Jurkat, Clone E6-1 (cell line): ENCODE measurements at places on chromosomes 7 and 10.

- DNase-seq: peak; percentile 32
Observed at GRCh38 chr10:54985732-54986131, 184.7 kb upstream of the PCDH15 start.

GRCh38 chr7:36945612-36946400 is 221.5 kb upstream of the AOAH start:
- no peak for DNase-seq

DNA sequence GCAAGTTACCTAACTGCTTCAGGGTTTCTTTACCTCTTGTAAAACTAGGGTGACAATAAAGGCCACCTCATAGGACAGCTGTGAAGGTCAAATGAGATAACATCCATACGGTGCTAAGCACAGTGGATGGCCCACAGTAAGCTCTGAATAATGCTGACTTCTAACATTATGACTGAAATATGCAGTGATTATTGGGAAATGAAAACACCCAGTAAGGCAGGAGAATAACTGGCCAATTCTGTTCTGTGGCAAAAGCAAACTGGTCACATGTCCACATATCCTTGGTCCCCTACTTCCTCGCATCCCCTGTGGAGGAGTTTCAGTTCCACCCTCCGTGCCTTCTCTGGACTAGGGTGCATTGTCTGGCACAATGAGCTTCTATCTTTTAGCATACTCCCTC is 1.4 kb downstream of the CUBN start:
- DNase-seq: no peak

GRCh38 chr7:155490697-155491628 is 33.0 kb downstream of the EN2 start:
- no peak for DNase-seq

DNA sequence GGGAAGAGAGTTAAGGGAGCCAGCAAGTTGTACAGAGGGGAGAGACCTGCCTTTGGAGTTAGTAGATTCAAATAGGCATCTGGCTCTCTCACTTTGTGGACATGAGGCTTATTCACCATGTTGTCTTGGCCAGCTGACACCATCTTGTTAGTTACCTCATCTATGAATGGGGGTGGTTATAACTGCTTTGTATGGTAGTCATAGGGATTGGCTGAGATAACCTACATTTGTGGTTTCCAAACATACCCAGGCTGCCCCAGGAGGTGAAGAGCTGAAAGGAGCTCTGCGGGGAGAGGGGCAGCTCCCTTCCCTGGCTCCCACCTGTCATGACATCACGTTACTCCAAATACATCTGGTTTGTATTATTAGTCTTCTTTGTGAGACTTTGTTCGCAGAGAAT is 393.3 kb upstream of the AUTS2 start:
- DNase-seq: no peak

- DNase-seq: no peak
Observed at GRCh38 chr7:47300472-47301104, 281.3 kb downstream of the TNS3 start.

- DNase-seq: no peak
Observed at GRCh38 chr7:7686811-7687508, 31.4 kb downstream of the RPA3 start.

DNA sequence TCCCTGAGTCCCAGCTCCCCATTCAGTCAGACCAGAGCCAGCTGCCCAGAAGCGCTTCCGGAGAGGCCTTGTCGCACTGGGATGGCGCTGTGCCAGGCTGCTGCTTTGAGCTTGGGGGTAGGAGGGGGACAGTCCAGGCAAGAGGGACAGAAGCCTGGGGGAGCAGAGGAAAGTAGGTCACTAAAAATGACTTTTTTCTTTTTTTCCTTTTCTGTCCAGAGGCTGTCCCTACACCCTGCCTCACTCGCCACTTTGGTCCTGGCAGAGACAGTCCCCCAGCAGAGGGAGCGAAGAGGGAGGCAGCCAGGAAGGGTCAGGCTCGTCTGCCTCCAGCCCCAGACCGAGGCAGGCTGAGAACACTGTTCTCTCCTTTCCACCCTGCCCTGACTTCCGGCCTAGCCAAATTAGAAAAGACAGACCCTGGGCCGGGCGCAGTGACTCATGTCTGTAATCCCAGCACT is 15.8 kb upstream of the TRIM8 start:
- no peak for DNase-seq

GRCh38 chr7:69599286-69599954 is 1.1 kb downstream of the AUTS2 start:
- DNase-seq: no peak

DNA sequence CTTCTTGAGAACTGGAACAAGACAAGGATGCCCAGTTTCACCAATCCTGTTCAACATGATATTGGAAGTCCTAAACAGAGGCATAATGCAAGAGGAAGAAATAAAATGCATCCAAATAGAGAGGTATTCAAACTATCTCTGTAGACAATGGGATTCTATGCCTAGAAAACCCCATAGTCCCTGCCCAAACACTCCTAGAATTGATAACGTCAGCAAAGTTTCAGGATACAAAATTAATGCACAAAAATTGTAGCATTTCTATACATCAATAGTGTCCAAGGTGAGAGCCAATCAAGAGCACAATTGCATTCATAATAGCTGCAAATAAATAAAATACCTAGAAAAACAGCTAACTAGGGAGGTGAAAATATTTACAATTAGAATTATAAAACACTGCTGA is 72.5 kb downstream of the PCDH15 start:
- no peak for DNase-seq

- no peak for DNase-seq
Observed at GRCh38 chr7:1397491-1398327, 61.6 kb downstream of the MICALL2 start.

GRCh38 chr10:116819999-116820677 is 29.2 kb upstream of the ENO4 start:
- DNase-seq: no peak
